Immature natural killer cell (primary cell): ENCODE measurements at places on chromosomes 3 and 15.

- no peak for DNase-seq
Observed at GRCh38 chr3:52174896-52175295, 20.7 kb upstream of the POC1A start.

DNA sequence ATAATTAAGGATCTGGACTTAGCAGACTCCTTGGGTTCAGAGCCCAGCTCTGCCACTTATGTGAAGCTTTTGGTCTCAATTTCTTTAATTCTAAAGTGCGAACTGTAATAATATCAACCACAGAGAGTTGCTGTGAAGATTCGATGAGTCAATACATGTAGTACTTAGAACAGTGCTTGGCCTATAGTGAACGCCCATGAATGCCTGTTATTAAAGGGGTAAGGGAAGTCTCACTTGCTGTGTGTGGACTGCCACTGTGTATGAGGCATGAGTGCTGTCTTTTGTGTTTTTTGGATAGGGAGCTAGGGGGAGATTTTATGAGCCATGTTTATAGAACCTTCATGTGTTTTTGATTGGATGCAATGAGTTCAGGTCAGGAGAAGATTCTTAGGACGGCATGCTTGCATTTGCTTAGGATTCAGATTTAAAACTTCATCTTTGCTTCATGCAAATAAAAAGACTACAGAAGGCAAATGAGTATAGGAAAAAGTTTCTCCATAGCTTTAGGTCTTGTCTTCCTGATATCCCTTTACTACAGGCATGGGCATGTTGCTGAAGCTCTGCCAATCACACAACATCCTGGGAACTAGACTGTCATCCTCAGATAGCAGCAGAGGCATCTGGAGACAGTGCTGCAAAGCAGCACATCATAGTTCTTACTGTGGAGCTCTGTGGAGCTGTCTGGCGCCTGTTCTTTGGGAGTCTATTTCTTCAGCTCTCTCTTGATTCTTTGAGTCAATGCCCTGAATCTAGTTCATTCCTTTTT lies 50.0 kb downstream of the PLS1 start:
- no peak for DNase-seq

DNA sequence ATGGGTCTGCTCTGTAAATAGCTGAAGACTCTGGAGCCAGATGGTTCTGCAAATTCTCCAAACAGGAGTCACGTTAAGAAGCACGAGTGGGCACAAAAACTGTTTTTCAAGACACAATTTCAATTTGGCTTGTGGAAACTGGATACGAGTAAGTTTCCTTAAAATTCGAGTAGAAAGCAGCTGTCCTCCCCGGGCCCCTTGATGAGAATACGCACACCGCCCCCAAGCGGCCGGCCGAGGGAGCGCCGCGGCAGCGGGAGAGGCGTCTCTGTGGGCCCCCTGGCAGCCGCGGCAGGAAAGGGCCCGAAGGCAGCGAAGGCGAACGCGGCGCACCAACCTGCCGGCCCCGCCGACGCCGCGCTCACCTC lies 778 bp upstream of the THBS1 start:
- DNase-seq: peak; percentile 89

DNA sequence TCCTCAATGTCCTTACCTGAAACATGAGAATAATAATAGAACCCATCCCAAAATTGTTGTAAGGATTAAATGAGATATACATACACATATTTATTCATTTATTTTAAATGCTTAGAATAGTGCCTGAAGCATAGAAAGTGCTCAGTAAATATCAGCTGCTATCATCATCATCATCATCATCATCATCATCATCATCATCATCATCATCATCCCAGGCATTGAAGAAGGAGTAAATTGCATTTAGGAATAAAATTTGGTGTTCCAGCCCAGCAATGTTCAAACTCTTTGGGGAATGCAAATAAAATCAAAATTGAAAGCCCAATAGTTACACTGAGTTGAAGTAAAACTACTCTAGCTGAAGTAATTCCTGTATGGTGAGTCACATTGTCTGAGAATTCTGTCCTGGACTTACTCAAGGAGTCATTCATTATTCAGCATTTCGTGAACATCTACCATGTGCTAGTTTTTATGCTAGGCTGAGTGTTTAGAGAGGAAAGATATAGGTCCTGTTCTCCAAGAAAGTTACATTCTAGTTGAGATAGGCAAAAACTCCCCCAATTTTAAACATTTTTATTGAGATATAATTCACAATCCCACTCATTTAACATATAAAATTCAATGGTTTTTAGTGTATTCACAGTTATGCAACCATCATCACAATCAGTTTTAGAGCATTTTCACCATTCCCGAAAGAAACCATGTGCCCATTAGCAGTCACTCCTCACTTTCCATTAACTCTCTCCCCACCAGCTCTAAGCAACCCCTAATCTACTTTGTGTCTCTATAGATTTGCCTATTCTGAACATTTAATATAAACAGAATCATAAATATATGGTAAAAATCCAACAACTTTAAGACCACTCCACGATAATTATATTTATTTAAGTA lies 107.2 kb downstream of the FRMD5 start:
- no peak for DNase-seq

DNA sequence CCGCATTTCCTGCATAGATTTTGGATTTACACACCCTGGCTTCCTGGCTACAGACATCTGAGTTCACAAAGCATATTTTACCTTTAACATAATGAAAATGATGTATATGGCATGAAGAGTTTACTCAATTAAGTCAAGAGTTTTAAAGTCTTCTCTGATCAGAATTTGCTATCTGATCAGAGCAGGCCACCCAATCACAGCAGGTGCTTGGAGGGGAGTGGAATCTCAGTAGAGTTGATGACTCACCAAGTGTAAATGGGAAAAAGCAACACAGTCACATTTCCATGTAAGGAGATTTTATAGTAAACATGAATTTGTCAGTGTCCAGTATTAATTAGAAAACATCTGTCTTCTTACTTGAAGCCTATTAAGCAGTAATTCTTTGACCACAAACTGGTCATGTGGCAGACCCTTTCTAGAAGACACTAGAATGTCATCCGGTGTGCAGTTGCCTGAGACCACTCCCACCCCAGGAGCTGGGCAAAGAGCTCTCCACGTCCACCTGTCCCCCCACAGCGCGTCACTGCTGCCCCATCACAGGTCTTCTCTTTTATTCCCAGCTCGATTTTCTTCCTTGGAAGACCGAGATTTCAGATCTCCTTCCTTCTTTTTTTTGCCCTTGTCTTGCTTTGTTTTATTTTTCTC lies 10.8 kb downstream of the MESD start:
- DNase-seq: no peak

- no peak for DNase-seq
Observed at GRCh38 chr15:40234783-40235182, 4.1 kb upstream of the PAK6 start.

DNA sequence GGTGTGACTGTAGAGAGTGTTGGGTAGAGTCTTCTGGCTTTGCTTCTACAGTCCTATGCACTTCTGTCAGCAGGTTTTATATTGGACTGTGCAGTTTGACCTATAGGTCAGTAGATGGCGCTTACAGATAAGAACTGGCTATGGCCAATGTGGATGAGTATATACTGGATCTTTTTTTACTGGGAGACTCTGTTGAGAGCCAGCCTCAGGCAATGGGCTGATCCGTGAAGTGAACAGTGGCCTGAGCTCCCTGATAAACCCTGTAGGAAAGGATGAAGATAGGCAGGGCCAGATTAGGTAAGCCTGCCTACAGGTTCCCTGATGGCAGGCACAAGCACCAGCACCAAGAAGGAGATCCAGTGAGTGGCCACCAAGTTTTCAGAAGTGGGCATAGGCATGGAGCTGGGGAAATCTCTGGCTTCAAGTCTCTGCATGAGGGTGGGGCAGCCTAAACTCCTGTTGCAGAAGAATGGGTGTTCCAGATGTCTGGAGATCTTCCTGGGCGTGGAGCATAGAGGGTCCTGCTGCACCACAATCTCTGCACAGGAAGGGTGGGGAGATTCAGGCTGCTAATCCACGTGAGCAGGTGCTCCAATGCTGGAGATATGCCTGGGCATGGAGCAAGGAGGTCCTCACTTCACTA lies 326.0 kb upstream of the SGO1 start:
- no peak for DNase-seq

- no peak for DNase-seq
Observed at GRCh38 chr15:83012076-83012426, 612 bp upstream of the C15orf40 start.

- DNase-seq: peak; percentile 70
Observed at GRCh38 chr3:153242896-153243295, 80.9 kb downstream of the RAP2B start.

- DNase-seq: no peak
Observed at GRCh38 chr3:57085211-57085610, 24.7 kb downstream of the SPATA12 start.

GRCh38 chr15:53709821-53710220 lies 49.6 kb downstream of the WDR72 start:
- DNase-seq: no peak

GRCh38 chr3:160481856-160482255 lies 32.3 kb upstream of the TRIM59 start:
- DNase-seq: no peak

DNA sequence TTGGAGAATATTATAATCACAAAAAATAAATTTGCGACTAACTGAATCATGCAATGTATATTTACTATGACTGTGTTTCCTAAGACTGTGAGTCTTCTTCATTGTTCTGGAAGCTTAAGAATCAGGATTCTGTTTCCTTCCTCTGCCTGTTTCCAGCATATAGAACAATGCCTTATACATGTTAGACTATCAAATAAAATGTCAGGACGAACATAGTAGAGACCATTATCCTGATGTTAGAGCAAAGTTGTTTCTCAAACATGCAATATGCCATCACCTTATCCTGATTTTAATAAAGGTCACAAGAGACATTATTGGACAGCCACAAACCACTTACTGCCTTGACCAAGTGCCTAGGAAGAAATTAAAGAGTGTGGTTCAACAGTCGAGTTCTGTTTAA lies 457.4 kb upstream of the AGTR1 start:
- no peak for DNase-seq
